GM13976 (cell line): ENCODE measurements at places on chromosomes 6 and 20.

- no peak for DNase-seq
Measured at GRCh38 chr6:112184951-112185350, 69.4 kb downstream of the LAMA4 start.

- DNase-seq, result no peak
Measured at GRCh38 chr6:40871424-40871823, 167.6 kb downstream of the UNC5CL start.

DNA sequence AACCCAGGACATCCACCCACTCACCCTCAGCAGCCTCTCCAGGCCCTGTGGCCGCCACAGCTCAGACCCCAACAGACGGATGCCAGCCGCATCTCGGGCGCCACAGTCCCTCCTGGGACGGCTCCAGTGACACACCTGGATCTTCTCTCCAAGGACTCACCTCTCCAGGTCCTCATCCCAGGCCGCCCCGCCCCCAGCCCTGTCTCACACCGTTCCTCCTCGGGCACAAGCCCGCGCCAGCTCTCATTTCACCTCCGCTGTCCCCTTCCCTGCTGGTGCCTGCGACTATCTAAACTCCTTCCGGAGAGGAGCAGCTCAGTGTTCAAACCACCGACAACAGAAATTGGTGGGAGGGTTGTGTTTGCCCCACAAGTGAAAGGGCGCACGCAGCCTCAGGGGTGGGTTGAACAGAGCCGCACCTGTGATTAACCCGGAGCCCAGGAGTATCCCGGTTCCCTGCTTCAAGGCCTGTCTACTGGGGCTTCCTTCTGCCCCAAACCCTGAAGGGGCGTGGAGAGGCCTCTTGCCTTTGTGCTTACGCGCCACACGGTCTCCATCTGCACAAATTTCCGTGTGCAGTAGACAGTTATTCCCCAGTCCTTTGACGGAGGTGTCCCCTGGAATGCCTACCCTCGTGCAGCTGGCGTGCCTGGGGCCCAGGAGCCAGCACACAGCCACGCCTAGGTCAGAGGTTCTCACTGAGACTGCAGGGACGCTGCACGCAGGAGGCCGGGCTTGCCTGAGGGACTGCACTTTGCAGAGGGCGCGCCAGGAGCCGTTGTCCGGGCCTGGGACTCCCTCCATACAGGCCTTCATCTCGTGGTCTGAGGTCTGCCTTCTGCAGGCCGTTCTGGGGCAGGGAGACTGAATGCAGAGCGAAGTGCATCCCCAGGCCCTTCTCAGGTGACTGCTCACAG, 232.7 kb downstream of the DLL1 start:
- DNase-seq, result no peak

GRCh38 chr20:37711001-37711400, 17.2 kb downstream of the CTNNBL1 start:
- DNase-seq, result no peak

GRCh38 chr6:150408842-150409241, 40.0 kb downstream of the IYD start:
- DNase-seq, result no peak

GRCh38 chr6:166153966-166154365, 13.7 kb downstream of the TBXT start:
- DNase-seq, result no peak

DNA sequence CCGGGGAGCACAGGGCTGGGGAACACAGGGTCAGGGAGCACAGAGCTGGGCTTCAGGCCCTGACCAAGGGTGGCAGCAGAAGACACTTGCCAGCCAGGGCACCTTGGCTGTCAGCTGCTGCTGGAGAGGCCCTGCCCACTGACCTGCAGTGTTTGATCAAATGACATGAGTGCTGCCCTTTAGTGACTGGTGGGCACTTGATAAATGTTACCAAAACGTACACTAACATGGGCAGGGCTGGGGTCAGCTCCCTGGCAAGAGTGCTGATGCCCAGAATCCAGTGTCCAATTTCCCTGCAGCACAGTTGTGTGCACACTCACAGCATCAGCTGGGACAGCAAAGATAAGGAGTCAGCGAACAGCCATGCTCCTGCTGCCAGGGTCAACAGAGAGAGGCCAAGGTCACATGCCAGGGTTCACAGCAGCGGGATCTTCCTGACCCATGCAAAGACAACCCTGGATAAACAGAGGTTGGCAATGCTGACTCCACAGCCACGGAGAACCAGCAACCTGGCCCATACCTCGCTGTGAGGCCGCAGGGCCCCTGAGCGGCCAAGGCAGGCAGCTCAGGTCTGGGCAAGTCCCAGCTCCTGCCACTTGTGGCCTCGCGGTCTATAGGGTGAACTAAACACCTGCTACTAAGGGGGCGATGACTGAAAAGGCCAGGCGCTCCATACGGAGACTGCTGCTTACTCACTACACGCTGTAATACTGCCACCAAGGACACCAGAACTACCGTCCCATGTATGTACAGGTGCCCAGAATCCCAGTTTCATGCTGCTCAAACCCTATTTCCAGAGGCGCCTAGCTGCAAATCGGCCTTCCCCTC, 46.3 kb downstream of the NINL start:
- no peak for DNase-seq

DNA sequence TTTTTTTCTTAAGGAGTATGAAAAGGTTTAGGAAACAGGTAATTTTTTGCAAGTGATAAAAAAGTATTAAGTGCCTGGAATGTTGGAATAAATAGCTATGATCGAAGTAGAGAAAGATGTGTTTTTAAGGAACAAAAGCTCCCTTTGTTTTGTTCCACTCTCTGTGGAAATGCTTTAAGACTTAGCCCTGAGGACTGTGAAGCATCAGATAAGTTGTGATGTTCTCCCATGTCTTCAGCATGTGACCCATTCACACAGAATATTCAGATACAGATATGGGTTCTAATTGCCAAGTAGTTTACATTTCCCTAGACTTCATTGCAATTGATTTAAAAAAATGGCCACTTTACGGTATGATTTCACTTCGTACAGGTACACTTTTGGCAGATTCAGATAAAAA, 80.6 kb downstream of the KCNQ5 start:
- DNase-seq, result no peak
